CD14-positive monocyte (primary cell): ENCODE measurements at places on chromosomes 6 and 20.

DNA sequence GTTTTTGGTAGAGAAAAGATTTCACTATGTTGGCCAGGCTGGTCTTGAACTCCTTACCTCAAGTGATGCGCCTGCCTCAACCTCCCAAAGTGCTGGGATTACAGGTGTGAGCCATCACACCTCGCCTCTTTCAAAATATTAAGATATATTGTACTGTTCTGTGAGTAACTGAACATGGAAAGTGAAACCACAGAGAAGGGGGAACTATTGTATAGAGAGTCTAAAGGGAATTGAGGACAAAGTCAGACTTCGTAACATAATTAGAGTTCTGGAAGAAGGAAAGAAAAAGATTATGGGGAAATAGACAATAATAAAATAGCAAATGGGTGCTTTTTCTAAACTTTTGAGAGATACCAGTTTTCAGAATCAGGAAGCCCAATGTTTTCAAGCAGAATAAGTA is 17.4 kb upstream of the AKAP7 start:
- DNase-seq = peak; percentile 32

DNA sequence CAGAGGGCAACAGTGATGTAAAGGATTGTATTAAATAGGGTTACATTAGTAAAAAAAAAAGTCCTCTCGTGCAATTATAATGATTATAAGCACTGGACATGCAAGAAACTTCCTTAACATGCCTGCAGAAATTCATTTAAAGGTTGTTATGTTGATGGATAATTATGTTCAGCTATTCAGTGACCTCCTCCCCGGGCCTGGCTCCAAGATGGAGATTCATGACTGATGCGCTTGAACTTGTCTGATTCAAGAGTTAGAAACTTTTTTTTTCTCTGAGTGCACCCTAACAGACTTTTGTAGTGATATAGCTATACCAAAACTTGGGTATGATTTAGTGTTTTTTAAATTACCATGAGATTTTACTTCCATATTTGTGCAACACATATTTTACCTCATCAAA is 1170.0 kb upstream of the CITED2 start:
- DNase-seq = no peak

DNA sequence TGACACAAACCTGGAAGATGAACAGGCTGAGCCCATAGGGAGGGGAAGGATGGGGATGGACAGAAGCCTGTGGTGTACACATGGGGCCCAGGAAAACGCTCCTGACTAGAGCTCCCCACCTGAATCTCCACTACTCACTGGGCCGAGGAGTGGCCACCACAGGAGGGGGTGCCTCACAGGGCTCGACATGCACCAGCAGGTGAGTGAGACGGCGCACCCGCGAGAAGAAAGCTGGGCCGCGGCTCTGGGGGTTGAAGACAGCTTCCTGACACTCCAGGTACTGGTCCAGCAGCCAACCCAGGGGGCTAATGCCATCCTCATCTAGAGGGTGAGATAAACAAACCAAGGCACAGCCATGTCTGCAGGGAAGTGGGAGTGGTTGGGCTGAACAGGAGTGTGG is 10.3 kb downstream of the CUL7 start:
- no peak for DNase-seq

GRCh38 chr6:81766482-81767069 is 14.1 kb upstream of the TENT5A start:
- peak; percentile 31 for DNase-seq

DNA sequence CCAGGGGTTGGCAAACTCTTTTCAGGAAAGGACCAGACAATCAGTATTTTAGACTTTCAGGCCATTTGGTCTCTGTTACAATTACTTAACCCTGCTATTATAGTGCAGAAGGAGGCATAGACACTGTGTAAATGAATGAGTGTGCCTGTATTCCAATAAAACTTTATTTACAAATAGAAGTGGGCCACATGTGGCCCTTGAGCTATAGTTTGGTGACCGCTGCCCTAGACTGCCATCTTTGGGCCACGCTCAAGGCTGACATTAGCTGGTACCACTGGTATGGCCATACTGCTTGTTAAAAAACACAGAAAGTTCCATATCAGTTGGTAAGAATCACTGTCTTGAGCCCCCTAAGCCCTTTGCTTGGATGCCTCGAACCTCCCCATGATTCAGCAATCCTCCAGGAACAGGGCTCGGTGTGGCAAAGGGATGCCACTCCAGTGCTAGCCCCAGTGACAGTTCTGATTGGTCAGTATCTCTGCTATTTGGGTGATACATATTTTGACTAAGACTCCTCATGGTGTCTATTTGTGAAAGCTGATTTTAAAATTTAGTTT is 23.3 kb upstream of the SNRNP48 start:
- no peak for DNase-seq
